Natural killer cell treated with Interleukin-12 subunit alpha and Interleukin-12 subunit beta and Interleukin-15 and Interleukin-18, amount 100 ng/mL, for 72 hours (primary cell): ENCODE measurements at places on chromosomes 2 and 18. TPM values are rescaled to one million over a fixed set of nuclear protein-coding genes. Genes with fewer than 3 reads are reported as not detected.

TXNDC2 gene
- total RNA-seq = not detected

CXCR1 gene
- total RNA-seq = not detected

FBXO41 gene
- total RNA-seq = 10.0 TPM

QPCT gene
- 1.5 TPM for total RNA-seq

ACVR2A gene
- total RNA-seq = 1.1 TPM

COL5A2 gene
- total RNA-seq = 0.53 TPM

CMPK2 gene
- 5.7 TPM for total RNA-seq

LINC00305 gene
- total RNA-seq = not detected

MYL1 gene
- not detected for total RNA-seq

CYP27C1 gene
- total RNA-seq = not detected

C2orf42 gene
- total RNA-seq = 24.3 TPM

PLGLB1 gene
- 2.4 TPM for total RNA-seq

UGP2 gene
- total RNA-seq = 85.9 TPM

UGT1A10 gene
- not detected for total RNA-seq

FHOD3 gene
- not detected for total RNA-seq

SCN9A gene
- 1.0 TPM for total RNA-seq

MROH2A gene
- not detected for total RNA-seq
